ENCODE measurements at places on chromosomes 4 and X.
A peak's percentile ranks its signal among the peaks of the same experiment; 100 is the strongest.

- DNase-seq, result no peak
These were observed 239.7 kb downstream of the RAB28 start for GRCh38 chr4:13244444-13244843.

DNA sequence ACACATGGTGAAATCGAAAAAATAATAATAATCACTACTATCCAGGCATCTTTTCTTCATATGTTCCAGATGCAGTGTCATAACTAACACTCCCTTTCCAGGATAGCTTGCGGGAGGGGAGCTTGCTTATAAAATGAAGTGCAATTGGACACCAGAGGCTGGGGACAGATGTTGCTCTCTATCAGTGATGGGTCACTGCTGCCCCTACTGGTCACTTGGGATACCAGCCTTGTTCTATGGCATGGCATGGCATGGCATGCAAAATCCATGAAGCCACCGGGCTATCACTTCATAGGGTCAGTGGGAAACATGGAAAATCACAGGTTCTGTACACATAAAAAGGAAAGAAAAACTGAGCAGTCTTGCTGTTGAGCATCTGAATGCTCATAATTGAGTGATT, 168.1 kb downstream of the GLRA2 start:
- peak; percentile 12 for DNase-seq

GRCh38 chrX:150833454-150834056, 64.9 kb downstream of the CD99L2 start:
- DNase-seq, result peak; percentile 32

- no peak for DNase-seq
These were observed 76.6 kb downstream of the ANXA3 start for GRCh38 chr4:78627966-78628678.

DNA sequence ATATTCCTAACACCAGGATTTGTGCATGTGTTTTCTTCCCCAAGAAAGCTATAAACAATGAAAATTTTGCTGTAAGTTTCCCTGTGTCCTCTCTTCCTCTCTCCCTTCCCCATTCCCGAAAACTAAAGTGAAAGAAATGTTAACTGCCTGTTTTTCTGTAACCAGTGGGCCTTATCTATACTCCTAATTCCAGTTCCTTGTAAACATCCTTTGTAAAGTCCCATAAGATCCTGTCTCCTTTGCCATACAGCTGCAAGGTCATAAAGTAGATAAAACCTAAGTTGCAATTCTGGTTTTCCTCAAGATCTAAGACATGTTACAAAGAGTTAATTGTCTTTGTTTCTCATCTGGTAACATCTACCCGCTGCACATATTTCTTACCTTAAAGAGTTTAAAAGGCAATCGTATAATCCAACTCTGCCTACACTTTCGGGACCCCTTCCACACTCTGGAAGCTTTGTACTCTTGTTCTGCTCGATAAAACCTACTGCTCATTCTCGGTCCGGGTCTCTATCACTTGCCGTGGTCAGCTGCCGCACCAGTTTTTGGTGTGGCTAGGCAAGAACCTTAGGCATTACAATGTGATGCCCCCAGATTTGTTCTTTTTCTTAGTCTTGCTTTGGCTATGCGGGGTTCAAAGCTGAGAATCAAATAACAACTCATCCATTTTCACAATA, 20.5 kb downstream of the UGT2B7 start:
- no peak for DNase-seq

DNA sequence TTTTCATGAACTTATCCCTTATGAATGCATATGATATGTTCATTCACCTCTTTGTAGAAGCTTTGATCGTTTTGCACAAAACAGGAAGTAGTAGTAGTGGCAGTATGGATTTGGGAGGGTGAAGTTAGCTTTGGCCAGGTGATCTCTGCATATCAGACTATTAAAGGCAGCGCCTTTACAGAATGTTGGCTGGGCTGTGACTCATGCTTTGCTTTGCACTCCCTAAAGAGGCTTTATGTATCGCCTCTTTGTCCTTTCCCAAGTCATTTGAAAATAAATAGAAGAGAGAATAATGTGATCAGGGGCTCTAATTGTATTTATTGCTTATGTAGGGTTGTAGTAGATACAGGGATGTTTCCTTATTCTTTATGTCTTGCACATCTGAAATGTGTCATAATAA, 50.4 kb downstream of the SHROOM3 start:
- DNase-seq, result no peak

DNA sequence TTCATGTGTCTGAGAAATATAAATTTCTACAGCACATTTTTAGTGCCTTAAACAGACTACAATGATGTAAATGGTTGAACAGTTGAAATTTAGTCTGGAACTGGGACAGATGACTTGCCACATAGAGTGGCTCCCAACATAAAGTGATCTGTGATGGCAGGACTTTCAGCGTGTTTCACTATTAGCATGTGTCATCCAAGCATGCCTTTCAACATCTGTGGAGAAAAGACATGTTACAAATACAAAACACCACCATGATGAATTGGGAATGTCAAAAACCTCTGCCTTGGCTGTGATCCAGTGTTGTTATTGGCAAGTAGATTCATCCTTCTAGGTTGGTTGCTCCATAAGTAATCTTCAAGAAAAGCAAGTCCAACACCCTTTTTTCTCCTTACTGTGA, 348.7 kb downstream of the MAPK10 start:
- DNase-seq, result peak; percentile 48

DNA sequence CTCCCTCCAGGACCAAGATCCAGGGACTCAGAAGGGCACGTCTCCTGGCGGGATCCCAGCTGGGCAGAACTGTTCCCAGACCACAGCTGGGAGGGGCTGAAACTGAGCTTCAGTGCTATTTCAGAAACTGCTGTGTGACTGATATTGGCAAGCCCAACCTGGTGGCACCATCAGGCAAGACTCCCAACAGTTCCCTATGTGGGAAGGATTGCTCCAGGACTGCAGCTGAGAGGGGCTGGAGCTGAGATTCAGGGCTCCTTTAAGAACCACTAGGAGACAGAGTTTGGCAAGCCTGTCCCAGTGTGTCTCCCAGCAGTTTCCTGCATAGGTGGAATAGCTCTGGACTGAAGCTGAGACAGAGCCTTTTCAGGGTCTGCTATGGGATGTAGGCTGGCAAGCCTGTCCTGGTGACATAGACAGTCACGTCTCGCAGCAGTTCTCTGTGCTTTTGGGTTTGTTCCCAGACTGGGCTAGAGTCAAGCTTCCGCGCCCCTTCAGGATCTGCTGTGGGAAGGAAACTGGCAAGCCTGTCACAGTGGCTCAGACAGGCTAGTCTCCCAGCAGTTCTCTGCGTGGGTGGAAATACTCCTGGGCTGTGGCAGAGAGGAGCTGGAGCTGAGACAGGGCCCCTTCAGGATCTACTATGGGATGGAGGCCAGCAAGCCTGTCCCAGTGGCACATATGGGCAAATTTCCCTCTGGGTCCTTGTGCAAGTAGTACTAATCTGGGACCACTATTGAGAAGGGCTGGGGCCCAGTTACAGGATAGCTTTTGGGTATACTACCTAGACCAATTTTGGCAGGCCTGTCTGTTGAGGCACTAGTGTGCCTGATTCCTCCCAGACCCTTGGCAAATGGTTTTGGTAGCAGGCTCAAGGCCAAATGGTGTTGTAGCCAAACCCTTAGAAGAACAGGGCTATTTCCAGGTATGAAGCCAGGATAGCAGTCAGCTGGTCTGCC, 20.2 kb upstream of the MED14 start:
- DNase-seq, result no peak

Data from trophoblast cell (in vitro differentiated cells and primary cell).